RPMI7951 (cell line): ENCODE measurements at places on chromosomes 3 and 15. TPM values are rescaled to one million over a fixed set of nuclear protein-coding genes. Genes with fewer than 3 reads are reported as not detected.

Gene CFAP161
- 0.36 and 0.59 TPM in 2 replicates for total RNA-seq

Gene INSYN1
- total RNA-seq: not detected in 2 replicates

Gene EPHA3
- 0.20 and 0.24 TPM in 2 replicates for total RNA-seq

Gene TMC3
- total RNA-seq: not detected in 2 replicates

Gene IGSF11
- total RNA-seq: 0.39 TPM in 1 of 2 replicates, not detected in the other
